ENCODE measurements at places on chromosomes 16 and 17.

DNA sequence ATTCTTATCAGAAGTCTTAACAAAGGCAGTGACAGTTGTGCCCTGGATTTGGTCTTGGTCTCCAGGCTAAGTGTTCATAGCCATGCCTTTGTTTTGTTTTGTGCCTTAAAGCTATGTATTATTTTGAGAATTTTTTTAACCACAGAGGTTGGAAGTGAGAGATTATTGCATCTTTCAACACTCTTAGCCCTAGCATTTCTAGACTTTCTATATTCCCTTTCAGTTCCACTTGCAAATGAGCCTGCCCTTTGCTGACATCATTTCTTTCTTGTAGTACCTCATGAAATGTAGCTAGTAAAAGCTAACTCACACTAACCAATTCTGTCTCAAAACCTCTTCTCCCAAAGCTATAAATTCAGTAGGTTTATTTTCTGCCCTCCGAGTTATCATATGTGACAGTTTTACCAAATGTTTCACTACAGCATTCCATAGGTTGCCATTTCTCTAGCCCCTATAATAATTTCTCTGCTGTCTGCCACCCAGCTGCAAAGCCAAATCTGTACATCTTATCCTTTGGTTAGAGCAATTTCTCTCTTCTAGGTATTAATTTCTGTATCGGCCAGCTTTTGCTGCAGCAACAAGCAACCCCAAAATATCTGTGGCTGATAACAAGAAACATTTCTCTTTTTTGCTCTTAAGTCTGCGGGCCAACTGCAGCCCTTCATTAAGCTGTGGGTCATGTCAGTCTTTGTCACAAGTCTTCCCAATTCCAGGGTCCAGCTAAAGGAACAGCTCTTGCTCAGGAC is 14.2 kb upstream of the CCL1 start:
- no peak for DNase-seq

GRCh38 chr16:22217890-22218730 is 12.0 kb downstream of the EEF2K start:
- peak; percentile 60 for DNase-seq

GRCh38 chr17:43559161-43559816 is 13.1 kb upstream of the ETV4 start:
- DNase-seq, result no peak

GRCh38 chr16:48619547-48619946 is 9.6 kb upstream of the N4BP1 start:
- DNase-seq, result no peak

DNA sequence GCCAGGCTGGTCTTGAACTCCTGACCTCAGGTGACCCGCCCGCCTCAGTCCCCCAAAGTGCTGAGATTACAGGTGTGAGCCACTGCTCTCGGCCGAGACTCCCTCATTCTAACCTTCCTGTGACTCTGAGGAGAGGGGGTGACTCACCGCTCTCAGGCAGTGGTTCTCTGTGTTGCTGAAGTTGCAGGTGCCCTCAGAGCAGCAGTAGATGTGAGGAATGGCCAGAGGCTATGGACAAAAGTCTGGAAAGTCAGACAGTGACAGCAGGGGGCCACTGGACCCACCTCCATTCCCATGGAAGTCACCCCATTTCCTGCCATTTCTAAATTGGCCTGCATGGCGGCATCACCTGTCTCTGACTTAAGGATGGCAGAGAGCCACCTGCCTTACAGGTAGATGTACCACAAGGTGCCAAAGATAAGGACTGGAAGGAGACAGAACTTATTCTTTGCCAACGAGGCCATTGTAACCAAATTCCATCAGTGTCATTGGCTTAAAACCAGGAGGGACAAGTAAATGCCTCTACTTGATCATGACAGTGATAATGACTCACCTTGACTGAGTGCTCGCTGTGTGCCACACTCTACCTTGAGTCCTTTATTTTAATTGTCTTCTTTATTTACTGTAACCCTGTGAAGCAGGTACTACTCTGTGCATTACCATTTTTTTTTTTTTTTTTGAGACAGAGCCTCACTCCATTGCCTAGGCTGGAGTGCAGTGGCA is 15.3 kb upstream of the CNOT1 start:
- no peak for DNase-seq

DNA sequence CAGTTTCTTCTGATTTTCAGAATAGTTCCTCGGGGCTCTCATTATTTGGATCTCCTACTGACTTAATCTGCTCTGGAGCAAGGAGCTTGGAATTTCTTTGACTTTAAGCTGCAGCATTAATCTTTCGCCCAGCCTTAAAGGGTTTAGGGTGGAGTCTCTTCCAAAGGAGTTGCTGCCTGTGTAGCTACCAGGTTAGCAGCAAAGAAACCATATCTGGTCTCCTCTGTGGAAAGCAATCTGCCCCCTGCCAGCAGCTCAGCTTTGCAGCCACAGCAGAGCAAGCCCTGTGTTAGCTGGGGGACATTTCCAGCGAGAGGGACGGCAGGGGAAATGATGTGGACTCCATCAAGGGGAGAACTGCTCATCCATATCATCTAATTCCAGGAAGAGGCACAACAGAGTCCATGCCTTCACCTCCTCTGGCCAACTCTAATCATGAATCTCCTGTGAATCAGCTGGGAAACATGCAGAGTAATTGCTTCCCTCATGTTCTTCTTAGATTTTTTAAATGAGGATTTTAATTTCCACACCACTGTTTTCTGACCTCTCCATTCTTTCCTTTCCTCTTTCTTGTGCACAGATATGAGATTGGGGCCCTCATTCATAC is 827.6 kb upstream of the CA10 start:
- DNase-seq, result no peak

DNA sequence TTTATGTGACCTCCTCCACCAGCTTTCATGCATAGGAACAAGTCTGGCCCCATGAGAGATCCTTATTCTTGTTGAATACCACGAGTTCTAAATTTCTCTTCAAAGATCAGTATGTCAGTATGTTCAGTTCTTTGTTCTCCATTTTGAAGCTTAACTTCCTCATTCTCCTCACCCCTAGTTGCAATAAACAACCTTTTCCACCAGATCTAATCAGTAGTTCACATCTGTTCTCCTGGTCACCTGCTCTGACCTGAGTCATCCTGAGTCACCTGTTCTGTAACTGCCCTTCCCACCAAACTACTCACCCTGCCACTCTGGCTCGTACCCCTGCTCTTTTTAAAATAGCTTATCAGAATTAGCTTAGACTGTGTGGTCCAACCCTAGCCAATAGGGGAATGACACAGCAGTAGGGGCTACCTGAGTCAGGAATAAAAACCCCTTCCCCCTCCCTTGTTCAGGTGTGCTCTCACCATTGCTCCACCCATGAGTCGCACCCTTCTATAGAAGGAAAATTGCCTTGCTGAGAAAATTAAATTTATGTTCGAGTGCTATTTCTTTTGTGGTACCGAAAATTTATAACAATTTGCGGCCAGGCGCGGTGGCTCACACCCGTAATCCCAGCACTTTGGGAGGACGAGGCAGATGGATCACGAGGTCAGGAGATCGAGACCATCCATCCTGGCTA is 94.6 kb downstream of the EMP2 start:
- no peak for DNase-seq

DNA sequence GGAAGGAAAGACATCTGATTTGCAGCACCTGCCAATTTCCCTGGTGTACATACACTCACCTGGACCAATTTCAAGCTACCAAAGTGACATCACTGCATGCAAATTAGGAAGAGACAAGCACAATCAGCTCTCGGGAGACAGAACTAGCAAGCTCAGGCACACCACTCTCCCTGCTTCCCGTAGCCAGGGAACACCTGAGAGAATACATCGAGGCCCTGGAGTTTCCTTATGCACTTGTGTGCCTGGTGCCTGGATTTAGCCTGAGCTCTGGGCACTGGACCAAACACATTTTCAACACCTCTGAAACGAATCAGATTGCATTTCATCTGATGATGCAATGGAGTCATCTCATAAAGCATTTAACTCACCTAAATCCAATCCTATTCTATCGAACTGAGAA is 110.5 kb downstream of the HS3ST2 start:
- no peak for DNase-seq

GRCh38 chr16:31134625-31135534 is 647 bp downstream of the PRSS8 start:
- DNase-seq, result no peak

DNA sequence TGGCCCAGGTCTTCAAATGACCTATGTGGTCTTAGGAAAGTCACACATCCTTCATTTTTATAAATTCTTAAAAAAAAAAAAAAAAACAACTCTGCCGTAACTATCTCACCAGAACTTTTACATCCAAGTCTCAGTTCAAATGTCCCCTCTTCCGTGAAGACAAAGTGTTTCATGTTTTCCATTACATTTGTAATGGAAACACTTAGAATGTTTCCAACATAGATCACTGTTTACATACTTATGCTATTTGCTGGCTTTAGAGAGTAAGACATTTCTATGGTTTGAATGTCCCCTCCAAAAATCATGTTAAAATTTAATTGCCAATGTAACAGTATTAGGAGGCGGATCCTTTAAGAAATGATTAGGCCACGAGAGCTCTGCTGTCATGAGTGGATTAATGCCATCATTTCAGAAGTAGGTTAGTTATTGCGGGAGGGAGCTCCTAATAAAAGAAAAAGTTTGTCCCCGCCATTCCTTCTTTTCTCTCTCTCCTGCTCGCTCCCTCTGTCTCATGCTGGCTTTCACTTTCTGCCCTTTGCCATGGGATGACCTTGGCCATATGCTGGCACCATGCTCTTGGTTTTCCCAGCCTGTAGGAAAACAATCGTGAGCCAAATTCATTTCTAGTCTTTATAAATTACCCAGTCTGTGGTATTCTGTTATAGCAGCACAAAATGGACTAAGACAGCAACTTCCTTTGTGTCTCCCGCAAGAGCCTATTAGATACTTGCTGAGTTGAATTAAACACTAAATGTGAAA is 887.8 kb upstream of the SOX9 start:
- no peak for DNase-seq

- peak; percentile 71 for DNase-seq
Measured at GRCh38 chr17:82449131-82449882, 1.2 kb downstream of the CYBC1 start.

DNA sequence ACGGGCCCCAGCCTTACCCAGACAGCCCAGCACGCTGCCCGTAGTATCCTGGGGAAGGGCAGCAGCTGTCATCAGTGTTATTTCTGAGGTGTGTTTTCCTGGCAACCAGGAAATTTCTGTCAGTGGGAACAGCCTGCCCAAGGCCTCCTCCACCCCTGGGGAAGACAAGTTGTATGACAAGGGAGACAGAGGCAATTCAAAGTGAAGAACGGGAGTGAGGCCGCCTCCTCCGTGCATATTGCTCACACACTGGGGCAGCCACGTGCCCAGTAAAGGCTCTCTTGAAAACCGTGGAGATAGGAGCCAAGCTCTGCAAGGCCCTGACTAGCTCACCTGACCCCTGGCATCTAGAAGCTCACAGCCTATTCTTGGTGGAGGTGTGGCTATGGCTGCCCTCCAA is 57.6 kb downstream of the RAI1 start:
- no peak for DNase-seq

DNA sequence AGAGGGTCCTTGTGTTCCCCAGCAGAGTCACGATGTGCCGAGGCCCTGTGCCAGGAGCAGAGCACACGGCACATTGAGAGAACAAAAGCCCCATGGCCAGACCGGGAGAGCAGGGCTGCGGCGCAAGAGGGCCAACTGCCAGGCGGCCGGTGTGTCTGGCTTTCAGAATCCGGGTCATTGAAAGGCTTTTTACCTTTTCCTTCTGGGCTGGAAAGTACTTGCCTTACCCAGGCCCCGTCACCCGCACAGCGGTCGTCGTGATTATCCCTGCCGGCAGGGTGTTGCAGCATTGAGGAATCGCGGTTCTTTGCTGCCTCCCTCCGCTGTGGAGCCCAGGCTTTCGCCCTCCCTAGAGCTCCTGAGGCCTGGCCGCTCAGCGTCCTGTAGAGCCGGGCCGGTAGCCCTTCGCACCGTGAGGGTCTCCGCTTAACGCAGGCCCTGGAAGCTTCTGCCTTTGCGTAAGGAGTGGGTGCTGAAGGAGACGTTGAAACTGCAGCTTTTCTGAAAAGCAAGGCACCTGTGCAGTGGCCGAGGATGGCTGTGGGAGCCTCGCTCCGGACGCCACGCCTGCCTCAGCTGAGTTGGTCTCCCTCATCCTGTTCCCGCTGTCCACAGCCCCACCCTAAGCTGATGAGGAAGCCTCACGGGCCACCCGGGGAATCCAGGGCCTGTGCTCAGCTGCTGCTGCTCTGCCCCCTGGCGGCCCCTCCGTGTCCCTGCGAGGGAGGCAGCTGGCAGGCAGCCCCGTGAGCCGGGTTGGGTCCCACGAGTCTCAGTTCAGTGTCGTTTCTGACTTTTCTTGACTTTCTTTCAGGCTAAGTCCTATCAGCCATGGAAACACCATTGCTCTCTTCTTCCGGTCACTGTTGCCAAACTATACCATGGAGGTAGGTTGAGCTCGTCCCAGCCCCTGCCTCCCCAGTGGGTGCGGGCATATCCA is 8.6 kb upstream of the MC1R start:
- peak; percentile 66 for DNase-seq

DNA sequence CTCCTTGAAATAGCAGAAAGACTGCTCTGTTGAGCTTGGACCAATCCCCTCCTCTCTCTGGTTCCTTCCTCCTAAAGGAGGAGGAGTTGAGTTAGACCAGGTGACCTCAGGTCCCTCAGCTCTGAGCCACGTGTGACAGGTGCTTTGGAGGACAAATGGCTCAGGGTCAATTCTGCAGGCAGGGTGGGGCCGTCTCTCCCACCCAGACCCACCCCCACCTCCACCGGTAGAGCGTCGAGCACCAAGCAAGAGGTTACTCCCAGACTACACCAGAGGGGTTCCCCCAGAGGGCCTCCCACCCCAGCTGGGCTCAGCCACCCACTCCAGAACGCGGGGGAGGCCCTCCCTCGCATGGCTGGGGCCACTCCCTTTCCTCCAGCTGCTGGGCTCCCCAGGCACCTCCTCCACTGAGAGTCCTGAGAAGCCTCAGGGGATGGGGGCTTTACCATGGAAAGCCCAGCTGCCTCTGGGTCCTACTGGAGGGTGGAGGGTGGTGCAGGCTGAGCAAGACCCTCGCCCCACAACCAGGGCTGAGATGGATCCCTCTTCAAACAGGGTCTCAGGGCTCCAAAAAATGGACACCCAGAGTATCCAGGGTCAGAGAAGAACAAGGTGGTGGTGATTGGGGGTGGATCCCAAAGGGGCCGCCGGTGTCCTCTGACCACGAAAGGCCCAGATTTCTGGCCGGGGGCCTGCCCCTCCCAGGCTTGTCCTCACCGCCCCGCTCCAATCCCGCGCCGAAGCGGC is 7.6 kb downstream of the MYO1C start:
- no peak for DNase-seq

DNA sequence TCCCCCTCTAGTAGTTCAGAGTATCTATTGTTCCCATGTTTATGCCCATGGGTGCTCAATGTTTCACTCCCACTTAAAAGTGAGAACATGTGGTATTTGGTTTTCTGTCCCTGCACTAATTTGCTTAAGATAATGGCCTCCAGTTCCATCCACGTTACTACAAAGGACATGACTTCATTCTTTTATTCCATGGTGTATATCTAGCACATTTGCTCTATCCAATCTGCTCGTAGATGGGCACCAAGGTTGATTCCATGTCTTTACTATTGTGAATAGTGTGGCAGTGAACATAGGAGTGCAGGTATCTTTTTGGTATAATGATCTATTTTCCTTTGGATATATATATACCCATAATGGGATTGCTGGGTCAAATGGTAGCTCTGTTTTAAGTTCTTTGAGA is 169.2 kb upstream of the TBX2 start:
- no peak for DNase-seq
